ENCODE measurements at places on chromosomes 4 and X.

- no peak for DNase-seq
These were observed 90.7 kb upstream of the GPC3 start for GRCh38 chrX:134075894-134076718.

- no peak for DNase-seq
These were observed 10.8 kb downstream of the CTBP1 start for GRCh38 chr4:1237981-1238675.

DNA sequence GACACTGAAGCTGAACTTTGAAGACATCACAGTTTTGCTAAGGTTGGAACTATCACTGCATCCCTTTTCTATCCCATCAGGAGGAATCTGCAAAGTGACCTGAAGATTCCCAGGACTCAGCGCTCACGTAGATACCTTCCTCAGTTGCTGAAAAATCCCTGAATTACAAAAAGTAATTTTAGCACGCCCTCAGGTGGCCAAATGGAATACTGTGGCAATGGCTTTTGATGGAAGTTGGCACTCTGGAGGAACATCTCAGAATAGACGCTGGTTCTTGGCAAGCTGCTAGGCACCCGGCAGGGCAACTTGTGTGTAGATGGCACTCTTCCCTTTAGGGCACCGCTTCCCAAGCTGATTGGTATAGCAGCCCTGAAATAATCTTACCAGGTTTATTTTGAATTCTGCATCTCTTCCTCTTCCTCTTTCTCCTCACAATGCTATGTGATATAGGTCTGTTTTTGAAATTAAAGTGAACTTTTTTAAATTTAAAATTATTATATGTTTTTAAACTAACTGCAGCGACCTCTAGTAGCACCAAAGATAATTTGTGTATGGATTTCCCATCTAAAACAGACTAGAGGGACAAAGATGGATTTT, 16.3 kb upstream of the ESX1 start:
- no peak for DNase-seq

GRCh38 chr4:723751-724530, 18.3 kb downstream of the PCGF3 start:
- no peak for DNase-seq

GRCh38 chr4:1048773-1049590, 37.6 kb downstream of the FGFRL1 start:
- DNase-seq, result no peak

DNA sequence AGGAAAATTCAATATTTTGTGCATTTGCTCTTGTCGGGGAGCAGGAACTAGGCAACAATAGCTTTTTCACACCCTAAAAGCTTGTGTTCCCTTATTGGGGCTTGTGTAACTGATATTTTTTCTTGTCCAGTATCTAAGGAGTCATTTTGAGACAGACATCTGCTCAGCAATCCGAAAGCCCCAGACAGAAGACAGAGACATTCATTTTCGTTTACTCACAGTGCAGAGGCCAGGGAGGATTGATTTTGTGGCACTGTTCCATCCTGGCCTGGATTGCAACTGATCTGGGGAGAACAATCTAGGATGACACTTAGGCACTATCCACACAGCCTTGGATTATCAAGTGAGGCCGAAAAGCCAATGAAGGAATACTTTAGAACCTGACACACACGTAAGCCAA, 27.4 kb upstream of the PLAC1 start:
- no peak for DNase-seq

DNA sequence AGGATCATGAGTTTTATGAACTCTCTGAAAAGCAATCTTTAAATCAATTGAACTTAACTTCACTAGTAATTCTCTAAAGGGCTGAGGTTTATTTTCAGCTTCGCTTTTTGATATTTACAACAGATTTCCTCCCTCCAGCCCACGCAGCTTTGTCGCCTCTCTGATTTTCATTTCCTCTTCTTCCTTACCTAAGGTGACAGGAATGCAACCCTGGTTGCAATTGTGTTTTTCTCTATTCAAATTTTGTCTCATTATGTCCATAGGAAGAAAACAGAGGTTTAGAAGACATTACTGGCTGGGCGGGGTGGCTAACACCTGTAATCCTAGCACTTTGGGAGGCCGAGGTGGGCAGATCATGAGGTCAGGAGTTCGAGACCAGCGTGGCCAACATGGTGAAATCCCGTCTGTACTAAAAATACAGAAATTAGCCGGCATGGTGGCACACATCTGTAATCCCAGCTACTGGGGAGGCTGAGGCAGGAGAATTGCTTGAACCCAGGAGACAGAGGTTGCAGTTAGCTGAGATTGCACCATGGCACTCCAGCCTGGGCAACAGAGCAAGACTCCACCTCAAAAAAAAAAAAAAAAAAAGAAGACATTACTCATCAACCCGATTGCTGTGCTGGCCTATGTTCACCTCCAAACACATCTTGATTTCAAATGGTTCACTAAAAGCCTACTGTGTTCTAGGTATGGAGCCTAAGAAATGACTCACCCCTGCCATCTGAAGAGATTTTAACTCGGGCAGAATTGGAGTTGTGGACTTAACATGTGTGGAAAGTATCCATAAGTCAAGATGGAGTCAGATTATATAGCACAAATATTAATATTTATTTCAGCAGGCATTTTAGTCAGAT, 36.8 kb downstream of the VSIG4 start:
- DNase-seq, result no peak

DNA sequence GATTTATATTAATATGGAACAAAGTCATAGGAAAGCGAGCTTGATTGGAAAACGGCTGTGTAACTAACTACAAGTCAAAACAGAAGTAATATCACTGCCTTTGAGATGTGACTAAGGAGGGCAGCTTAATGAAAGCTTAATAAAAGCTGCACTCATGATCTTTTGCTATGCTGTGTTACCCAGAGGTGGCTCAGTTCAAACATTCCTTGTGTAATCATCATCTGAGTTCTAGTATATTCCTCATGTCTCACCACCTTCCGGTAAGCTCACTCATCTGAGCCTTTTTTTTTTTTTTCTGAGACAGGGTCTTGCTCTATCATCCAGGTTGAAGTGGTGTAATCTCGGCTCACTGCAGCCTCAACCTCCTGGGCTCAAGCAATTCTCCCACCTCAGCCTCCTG, 5.0 kb downstream of the GRPEL1 start:
- no peak for DNase-seq

- DNase-seq, result no peak
These were observed 100.4 kb downstream of the HS6ST2 start for GRCh38 chrX:132858018-132858417.

GRCh38 chr4:184598753-184599491, 50.3 kb downstream of the CASP3 start:
- DNase-seq, result no peak

DNA sequence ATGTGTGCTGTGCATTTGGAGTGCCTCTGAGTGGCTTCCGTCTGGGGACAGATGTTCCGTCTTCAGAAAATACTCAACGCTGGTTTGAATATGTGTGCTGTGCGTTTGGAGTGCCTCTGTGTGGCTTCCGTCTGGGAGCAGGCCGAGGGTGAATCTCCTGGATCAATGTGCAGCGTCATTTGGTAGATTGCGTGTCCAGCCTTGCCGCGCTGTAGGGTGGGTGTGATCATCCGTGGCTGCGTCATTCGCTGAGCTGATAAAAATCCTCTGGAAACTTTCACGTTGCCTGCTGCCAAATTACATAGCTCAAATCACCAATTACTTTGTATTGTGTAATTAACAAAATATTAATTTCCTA, 12.1 kb downstream of the UVSSA start:
- DNase-seq, result no peak

DNA sequence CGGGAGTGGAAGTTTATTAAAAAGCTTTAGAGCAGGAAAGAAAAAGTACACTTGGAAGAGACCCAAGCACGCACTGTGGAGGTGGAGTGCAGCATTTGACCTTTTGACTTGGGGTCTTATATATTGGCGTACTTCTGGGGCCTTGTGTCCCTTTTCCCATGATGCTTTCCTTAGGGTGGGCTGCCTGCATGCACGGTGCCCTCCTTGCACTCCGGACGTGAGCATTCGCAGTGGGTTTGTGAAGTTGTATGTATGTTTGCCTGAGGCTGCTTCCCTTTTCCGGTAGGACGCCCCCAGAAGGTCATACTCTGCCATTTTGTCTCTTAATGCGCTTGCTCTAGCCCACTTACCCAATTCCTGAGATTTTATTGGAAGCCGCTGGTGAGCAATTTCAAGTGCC, 39.6 kb downstream of the TRMT44 start:
- DNase-seq, result no peak

GRCh38 chr4:117814277-117815246, 219.7 kb upstream of the NDST3 start:
- no peak for DNase-seq

GRCh38 chr4:62814510-62815047, 1594.7 kb downstream of the TECRL start:
- DNase-seq, result no peak

DNA sequence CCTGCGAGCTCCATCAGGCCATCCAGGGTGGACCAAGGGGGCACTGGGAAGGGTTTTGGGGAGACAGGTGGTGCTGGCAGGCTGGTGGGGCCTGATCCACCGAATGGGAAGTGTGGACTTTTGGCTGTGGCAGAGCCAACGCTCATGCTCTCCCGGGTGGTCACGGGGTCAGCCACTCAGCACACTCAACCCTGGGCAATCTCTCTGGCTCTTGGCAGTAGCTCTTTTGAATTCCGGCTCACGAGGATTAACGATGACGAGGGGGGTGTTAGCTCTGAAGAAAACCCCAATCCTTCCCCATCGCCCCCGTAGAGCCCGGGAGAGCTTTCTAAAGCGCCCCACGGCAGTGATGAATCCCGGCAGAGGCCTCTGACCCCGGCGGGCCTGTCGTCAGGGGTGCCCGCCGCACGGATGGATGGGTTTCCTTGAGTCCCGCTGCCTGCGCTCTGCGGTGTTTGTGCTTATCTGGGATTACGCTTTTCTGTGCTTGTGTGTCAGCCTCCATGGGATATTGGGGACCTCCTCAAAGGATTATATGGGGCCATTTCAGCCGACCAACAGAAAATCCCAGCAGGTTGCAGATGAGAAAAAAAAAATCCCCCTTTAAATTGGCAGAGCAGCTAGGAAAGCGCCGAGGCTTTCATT, 156.8 kb upstream of the PSAPL1 start:
- no peak for DNase-seq

Measured in activated T-helper 9 cell treated with anti-CD3 and anti-CD28 coated beads, Interleukin-2, amount 50 U/mL, for 16 hours (primary cell).